Germinal center (tissue), 1 donor: ENCODE measurements at places on chromosomes 3 and 15.
A peak's percentile ranks its signal among the peaks of the same experiment; 100 is the strongest.

- no peak for DNase-seq
Measured at GRCh38 chr3:15325228-15325627, 7.2 kb downstream of the SH3BP5 start.

DNA sequence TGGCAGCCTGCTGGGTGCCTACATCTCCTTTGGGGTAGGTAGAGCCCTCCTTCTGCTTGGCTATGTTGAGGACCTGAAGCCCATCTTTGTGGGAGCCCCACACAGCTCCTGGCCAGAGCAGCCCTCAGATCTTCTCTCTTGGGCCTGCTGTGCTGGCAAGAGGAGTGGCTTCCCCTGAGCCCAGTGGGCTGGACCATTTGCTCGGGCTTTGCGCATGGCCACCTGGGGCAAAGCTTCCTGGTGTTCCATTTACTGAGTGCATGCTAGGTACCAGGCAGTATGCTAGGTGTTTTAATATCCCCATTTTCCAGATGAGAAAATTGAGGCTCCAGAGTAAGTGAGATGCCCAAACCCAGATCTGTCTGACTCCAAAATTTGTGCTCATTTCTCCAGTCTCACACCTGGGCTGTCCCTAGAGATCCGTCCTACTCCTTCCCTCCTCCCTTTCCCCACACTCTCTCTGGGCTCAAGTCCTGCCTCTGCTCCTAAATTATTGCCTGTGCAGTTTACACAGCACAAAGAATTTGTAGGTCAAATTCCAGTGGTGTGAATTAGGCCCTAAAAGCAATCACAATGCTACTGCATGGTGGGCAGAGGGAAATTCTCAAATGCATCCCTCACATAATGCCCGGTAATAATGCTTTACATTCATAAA, 39.7 kb downstream of the SLC28A1 start:
- no peak for DNase-seq

- DNase-seq: peak; percentile 19
Measured at GRCh38 chr3:151434151-151434890, 26.5 kb downstream of the IGSF10 start.

DNA sequence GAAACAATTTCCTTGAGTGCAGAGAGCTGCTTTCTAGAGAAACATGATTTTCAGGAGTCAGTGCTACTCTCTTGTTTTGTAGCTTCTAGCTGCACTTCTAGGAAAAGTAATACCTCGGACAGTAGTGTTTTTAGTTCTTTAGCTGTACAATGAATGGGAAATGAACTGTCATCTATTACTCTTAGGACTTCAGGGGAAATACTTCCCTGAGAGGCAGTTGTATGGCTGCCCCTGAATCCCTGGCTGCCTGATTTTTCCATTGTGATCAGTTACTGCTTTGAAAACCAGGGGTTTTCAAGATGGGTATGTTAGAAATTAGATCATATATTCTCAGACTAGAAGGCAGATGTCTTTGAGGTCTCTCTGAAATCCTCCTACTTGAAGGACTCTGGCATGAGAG, 200.3 kb upstream of the SEMA6D start:
- DNase-seq: no peak

DNA sequence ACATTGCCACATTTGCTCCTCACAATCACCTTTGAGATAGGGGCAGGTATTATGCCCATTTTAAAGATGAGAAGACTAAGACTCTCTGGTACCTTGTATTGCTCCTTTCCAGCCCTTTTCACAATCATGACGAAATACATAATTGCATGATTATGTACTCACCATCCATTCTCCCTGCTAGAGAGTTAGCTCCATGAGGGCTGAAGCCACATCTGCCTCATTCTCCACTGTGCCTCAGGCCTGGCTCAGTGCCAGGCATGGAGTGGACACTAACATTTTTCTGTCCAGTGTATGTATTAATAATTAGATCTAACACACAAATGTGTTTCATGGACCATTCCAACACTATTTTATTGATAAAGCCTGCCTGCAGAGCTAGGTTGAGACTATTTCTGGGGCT, 191.4 kb downstream of the MINAR1 start:
- DNase-seq: no peak
